ENCODE measurements at places on chromosomes 6 and 20.
A peak's percentile ranks its signal among the peaks of the same experiment; 100 is the strongest.

GRCh38 chr6:44261581-44261980, 3.8 kb downstream of the NFKBIE start:
- DNase-seq, result no peak

GRCh38 chr20:48659858-48660257, 167.9 kb downstream of the PREX1 start:
- DNase-seq, result no peak

- no peak for DNase-seq
Measured at GRCh38 chr20:7272512-7272911, 505.0 kb downstream of the BMP2 start.

- DNase-seq, result no peak
Measured at GRCh38 chr20:15297059-15297875, 959.9 kb upstream of the FLRT3 start.

DNA sequence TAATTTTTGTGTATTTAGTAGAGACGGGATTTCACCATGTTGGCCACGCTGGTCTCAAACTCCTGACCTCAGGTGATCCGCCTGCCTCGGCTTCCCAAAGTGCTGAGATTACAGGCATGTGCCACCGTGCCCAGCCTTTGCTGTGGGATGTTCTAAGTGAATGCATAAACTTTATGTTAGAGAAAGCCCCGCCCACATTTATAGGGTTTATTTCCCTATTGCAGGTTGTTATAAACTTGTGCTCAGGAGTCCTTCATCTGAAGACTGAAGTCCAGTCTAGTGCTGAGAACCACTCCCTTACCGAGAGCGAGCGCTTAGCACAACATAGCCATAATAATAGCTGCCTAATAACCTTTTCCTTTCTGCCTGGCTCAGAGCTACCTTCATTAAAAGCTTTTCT, 75.4 kb upstream of the ZNF217 start:
- no peak for DNase-seq

DNA sequence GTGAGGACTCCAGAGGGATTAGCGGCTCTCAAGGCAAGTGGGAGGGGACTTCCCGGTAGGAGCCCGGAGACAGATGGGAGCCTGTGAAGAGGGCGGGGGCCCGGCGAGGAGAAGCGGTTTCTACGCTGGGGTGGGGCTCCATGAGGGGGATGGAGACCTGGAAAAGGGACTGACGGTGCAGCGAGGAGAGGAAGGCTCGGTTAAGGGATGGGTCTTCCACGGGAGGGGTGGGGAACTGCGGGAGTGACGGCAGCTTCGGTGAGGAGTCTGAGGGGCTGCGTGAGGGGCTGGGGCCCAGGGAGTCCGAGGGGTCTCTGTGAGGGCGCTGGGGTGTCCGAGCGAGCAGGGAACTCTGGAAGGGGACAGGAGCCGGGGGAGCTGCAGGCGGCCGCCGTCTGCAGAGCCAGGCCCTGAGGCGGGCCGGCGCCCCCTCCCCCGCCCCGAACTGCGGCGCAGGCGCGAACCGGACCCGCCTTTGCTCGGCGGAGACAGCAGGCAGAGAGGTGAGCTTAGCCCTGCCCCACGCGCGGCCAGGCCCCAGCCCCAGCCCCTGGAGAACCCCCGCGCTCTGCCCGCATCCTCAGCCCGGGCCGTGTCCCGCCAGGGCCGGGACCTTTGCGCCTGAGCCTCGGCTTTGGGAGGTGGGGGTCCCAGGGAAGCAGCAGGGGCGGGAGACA, at the start of gene NRSN2:
Gene NRSN2 (plus strand): TSS at position 472 of the 677 bp plus-strand sequence. CDS start 2,533 bp downstream, outside the sequence.
- DNase-seq, result no peak

DNA sequence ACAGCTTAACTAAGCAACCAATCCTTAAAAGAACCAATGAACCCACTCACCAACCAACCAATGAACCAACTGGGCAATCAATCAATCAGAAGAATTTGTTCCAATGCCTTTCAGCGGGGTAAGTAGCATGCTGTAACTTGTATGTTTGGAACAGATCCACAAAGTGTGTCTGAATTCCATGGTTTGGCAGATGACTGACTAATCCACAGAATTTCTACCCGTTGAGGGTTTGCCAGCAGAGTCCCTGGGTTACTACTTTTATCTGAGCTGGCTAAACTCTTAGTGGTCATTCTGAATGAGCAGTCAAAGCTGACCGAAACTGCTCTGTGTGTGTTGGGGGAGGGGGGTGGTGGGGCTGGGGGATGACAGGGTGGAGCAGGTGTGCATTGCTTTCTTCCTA, 125.0 kb upstream of the JAG1 start:
- no peak for DNase-seq

DNA sequence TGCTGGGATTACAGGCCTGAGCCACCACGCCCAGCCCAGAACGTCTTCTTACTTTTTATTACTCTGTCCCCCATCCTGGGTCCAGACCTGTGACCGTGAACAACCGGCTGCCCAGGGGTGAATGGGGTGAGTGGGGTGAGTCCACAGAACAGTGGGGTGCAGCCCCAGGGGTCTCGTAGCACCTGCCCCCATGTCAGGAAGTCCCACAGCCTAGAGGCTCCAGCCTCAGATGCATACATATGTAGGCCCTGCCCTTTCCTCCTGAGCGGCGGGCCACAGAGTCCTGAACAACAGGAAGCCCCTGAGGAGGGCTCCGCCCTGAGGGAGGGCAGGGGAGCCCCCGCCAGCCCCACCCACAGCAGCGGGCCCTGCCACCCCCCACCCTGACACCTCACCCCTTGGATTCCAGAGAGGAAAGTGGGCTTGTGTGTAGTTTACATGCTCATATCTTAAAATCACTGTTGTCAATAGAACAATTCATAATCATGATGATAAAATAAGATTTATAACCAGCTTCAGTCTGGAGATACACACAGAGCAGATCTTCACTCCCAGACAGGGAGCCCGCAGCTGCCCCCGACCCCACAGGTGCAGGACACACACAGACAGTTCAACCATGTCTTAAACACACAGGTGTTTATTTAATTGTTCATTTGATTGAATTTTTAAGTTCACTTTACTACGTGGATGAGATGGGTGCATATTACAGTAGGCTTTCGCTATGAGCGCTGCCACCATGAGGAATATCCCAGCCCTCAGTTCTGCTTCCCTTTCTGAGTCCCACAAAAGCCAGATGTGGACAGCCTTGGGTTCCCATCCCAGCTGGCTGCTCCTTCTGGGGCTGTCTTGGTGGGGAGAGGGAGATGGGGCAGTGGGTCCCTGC, 12.4 kb upstream of the GMEB2 start:
- DNase-seq, result peak; percentile 63

- no peak for DNase-seq
Measured at GRCh38 chr6:151109361-151109760, 130.4 kb upstream of the AKAP12 start.

DNA sequence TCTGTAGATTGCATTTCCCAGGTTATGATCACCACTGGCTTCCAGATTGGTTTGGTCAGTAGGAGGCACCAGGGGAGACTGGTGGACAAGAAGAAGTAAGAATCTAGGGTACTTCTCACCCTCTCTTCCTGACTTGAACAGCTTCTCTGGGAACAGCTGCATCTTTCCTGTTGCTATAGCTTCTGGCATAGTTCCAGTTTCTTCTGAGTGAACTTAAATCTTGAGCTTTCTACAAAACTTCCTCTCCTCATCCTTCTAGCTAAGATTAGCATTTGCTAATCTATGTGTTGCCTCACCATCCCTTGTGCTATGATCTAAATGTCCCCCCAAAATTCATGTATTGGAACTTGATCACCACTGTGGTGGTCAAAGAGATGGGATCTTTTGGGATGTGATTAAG, 724.6 kb downstream of the UTRN start:
- DNase-seq, result no peak

DNA sequence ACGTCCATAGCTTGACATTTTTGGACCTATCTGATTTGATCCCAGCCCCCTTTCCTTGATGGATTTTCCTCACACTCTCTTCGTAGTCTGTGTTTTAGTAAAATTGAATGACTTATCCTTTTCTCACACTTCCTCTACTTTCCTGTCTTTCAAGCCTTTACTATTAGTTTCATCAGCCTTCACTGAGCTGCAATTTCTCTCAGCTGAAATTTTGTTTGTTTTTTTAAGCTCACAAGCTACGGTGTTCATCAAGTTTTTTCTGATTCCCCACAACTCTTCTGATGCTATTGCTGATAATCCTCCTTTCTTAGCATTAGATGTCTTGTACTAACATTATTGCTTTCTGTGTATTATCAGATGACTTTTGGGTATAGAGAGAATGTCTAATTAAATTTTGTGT, 263.7 kb downstream of the TBX18 start:
- no peak for DNase-seq

DNA sequence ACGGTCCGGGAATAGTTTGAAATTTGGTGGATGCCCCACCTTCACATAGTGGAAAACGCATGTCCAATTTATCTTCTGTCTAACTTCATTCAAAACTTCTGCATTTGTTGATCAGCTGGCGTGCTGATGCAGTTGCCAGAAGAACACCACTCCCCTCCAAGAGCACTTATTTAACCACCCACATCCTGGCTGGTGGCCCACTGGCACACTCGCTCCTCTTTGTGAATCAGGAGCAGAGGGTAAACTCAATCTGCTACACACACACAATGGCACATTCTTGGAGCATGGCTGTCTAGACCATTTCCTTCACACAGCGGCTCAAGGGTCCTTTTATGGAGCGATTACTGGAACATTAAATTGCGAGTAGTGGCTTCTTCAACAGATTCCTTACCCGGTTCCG, 55.1 kb upstream of the CEP162 start:
- DNase-seq, result no peak

GRCh38 chr6:101700655-101701054, 307.1 kb downstream of the GRIK2 start:
- DNase-seq, result no peak

GRCh38 chr20:33423141-33423834, 20.3 kb downstream of the SNTA1 start:
- DNase-seq, result no peak

DNA sequence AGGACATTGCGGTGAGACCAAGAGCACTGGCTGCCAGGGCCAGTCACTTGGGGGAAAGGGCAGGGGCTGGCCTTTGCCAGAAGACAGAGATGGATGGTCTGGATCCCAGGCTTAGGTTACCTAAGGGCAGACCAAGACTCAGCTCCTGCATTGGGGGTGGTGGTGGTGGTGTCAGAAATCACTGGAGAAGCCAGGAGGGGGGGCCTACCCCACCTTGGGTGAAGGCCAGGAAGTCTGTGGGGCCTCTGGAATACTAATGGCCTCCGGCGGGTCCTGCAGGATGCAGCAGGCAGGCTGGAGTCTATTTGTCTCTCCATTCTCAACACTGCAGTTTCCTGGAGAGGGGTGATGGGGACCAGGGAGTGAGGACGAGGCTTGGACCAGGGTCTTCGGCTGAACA, 32.8 kb downstream of the CD40 start:
- DNase-seq, result no peak

GRCh38 chr20:19745106-19745505, 13.0 kb upstream of the RIN2 start:
- no peak for DNase-seq

- no peak for DNase-seq
Measured at GRCh38 chr6:141551318-141551717, 581.4 kb upstream of the GJE1 start.

DNA sequence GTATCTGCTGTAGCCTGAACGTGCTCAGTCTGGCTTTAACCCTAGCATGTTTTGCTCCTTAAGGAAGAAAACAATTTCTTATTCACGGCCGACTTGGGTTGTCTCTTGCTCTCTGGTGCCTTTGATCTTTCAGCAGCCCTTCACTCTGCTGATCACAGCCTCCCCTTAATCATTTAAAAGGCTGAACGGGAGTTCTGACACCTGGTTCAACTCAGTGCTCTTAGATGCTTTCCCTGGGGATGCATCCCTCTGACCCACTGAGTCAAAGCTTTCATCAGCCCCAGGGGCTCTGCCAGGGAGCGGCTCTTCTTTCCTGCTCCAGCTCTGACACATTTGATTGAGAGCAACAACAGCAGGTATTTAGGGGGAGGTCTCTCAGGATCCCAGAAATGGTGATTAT, 79.0 kb upstream of the FYN start:
- DNase-seq, result no peak
